ENCODE measurements at places on chromosomes 13 and 19.

DNA sequence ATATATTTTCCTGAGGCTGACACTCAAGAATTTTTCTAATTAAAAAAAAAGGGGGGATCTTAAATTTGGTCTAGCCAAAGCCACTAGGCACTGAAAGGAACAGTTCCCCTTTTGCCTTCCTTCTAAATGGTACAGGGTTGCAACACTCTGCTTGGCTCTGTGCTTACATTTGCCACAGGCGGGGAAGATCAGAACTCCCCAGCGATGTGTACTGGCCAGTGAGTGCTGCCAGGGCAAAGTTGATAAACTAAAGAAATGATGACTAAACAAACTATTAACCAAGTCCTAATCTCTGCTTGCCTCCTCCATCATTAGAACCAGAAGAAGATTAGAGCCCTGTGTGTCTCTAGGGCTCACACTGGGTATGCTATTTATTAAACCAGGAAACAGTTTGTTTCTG, 75.3 kb upstream of the SCEL start:
- DNase-seq: no peak

DNA sequence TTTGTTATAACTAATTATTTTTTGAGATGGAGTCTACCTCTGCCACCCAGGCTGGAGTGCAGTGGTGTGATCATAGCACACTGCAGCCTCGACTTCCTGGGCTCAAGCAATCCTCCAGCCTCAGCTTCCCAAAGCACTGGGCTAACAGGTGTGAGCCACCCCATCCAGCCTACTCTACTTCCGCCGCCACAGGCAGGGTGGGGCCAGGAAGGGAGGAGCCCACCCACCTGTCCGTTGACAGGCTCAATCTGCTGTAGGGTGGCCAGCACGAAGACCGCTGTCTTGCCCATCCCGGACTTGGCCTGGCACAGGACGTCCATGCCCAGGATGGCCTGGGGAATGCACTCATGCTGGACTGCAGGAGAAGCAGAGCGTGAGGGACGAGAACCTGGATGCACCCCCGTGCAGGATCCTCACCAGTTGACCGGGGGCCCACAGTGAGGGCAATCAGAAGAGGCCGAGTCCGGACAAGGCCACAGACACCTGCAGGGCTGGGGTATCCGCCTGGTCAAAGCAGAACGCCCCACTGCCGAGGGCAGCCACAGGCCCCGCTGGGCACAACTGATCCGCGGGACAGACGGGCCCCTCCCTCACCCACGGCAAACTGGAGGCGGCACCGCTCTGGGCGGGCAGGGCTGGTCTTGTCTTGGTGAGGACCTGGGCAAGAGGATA, 6.7 kb downstream of the DDX39A start:
- no peak for DNase-seq

- DNase-seq: no peak
These were observed 2.8 kb downstream of the MADCAM1 start for GRCh38 chr19:498977-499623.

DNA sequence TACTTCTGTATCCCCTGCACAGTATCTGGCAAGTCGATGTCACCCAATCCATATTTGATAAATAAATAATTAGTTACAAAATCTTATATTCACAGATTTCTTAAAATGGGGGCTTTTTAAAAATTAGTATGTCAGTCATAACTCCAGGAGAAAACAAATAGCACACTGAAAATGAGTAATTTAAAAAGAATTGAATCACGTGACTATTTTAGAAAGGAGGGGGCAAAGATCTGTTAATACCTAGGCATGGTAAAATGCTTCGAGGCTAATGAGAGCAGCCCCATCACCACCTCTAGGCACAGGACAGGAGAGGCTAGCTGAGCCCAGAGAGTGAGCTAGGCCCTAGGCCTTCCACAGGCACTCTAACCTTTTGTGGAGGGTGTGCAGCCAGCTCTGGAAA, 94.7 kb downstream of the FREM2 start:
- no peak for DNase-seq

DNA sequence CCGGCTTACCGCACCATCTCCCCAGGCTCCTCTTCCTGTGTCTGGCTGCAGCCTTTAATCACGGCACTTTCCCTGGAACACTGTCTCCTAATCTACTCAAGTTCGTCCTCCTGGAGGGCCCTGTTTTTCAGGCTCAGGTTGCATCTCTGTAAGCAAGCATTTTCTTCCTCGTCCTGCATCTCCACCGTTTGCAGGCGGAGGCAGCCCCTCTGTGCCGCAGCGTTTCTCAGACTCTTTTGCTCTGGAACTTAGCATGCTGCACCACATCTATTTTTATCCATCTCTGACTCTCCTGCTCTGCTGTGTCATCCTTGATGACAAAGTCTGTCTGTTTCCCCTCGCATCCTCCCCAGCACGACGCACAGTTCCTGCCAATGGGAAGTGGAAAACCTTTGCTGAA, 117.5 kb downstream of the ATP8A2 start:
- DNase-seq: no peak

DNA sequence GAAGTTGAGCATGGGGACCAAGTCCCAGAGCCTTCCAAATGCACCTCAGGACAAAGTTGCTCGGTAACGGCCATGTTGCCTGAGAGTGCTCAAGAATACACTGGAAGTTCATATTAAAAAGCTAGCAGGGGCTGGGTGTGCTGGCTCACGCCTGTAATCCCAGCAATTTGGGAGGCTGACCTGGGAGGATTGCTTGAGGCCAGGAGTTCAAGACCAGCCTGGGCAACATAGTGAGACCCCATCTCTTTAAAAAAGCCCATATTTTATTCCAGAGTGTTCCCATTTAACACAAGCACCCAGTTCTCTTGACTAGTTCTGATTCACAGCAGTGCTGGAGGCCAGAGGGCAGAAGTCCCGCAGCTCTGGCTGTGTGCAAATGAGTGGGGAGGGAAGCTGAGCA, 8.1 kb upstream of the GPI start:
- DNase-seq: no peak

GRCh38 chr13:104571161-104571892, 1505.1 kb upstream of the SLC10A2 start:
- DNase-seq: no peak

- DNase-seq: no peak
These were observed 5.4 kb downstream of the ARHGAP33 start for GRCh38 chr19:35780717-35781116.

DNA sequence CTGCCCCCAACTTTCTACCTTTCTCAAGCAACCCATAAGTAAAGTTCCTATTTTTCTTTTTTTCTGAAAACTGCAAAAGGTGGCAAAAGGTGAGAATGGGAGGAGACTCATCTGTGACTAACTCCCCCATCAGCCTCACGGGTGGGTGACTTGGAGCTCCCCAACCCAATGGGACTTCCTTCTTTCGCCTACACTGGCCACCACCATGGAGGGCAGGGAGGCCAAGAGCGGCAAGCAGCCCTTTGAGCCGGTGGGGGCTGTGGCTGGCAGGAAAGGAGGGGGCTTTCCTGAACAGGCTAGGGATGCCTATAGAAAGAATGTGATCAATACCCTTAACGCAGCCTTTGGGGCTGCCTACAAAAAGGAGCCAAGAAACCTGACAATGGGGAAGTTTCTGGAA, 16.5 kb downstream of the IRS2 start:
- DNase-seq: no peak

GRCh38 chr19:45010306-45010705, 9.0 kb downstream of the RELB start:
- DNase-seq: no peak

DNA sequence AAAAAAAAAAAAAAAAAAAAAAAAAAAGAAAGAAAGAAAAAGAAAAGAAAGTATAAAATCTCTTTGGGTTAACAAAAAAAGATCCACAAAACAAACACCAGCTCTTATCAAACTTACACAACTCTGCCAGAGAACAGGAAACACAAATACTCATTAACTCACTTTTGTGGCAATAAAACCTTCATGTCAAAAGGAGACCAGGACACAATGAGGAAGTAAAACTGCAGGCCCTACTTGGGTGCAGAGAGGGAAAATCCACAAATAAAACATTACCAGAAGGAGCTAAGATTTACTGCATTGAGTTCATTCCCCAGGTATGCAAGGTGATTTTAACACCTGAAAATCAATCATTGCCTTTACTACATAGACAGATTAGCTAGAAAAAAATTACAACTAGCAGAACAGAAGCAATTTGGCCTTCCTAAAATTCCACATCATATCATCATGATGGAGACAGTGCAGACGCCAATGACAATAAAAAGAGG, 9.6 kb upstream of the CEACAM5 start:
- DNase-seq: no peak

DNA sequence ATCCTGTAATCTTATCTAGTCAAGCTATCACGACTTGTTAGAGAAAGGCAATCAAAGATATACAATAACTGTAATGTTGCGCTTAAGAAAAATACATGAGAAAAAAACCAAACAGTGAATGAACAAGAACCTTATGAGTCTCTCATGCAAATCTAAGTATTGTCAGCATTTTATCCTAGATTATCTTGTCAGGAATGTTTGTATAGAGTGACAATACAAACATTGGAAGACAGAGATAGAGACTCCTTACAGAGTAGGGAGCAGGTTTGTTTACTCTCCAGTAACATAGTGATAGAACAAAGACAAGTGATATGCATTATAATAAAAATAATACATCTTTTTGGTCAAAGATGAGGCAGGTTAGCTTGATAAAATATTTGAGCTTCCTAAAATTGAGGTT, 444.8 kb downstream of the SLITRK5 start:
- no peak for DNase-seq

- DNase-seq: no peak
These were observed 65.7 kb downstream of the DACH1 start for GRCh38 chr13:71801165-71801760.

DNA sequence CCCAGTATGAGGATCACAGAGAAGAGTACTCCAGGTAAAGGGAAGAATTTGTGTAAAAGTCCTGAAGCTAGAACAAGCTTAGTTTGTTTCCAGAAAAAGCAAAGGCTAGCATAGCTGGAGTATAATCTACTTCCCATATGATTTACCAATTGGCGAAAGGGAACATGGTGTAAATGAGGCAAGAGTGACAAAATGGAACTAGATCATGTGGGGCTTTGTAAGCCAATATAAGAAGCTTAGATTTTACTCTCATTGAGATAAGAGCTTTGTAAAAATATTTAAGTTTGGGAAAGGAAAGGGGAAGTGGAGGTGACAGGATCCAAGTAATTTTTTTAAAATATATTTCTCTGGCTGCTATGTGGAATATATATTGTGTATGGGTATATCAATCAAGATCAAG, 234.9 kb downstream of the KCTD12 start:
- DNase-seq: no peak

- peak; percentile 91 for DNase-seq
These were observed at the start of gene JAK3 for GRCh38 chr19:17847538-17848366. Gene JAK3 (minus strand): TSS chr19:17847982. CDS start chr19:17844417, 3,565 bp downstream.

- DNase-seq: no peak
These were observed 9.1 kb upstream of the SLC35E1 start for GRCh38 chr19:16581145-16581970.

GRCh38 chr13:44439452-44440024, 65.9 kb downstream of the SERP2 start:
- no peak for DNase-seq

DNA sequence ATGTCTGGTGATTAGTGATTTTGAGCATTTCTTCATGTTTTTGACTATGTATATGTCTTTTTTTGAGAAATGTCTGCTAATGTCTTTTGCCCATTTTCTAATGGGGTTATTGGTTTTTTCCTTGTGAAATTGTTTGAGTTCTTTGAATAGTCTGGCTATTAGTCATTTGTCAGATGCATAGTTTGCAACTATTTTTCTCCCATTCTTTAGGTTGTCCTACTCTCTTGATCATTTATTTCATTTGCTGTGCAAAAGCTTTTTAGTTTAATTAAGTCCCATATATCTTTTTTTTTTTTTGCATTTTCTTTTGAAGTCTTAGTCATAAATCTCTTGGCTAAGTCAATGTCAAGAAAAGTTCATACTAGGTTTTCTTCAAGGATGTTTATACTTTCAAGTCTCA, 449.8 kb downstream of the DACH1 start:
- no peak for DNase-seq

DNA sequence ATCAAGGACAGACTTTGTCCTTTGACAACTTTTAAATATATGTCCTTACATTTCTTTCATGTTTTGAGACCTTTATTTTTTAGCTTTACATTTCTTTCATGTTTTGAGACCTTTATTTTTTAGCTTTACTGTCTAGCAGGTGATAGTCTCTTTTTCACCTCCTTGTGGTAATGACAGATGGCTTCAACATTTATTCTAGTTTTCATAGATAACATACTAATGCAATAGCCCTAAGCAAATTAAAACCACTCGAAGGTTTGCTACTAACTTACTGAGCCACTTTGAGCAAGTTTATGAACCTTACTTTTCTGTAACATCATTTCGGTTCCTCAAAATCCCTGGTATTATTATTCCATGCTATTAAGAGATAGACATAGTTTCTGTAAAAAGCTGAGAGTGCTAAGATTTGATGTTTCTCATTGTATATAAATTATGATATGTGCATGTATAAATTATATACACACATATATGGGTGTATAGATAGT, 4.5 kb downstream of the DACH1 start:
- DNase-seq: no peak

DNA sequence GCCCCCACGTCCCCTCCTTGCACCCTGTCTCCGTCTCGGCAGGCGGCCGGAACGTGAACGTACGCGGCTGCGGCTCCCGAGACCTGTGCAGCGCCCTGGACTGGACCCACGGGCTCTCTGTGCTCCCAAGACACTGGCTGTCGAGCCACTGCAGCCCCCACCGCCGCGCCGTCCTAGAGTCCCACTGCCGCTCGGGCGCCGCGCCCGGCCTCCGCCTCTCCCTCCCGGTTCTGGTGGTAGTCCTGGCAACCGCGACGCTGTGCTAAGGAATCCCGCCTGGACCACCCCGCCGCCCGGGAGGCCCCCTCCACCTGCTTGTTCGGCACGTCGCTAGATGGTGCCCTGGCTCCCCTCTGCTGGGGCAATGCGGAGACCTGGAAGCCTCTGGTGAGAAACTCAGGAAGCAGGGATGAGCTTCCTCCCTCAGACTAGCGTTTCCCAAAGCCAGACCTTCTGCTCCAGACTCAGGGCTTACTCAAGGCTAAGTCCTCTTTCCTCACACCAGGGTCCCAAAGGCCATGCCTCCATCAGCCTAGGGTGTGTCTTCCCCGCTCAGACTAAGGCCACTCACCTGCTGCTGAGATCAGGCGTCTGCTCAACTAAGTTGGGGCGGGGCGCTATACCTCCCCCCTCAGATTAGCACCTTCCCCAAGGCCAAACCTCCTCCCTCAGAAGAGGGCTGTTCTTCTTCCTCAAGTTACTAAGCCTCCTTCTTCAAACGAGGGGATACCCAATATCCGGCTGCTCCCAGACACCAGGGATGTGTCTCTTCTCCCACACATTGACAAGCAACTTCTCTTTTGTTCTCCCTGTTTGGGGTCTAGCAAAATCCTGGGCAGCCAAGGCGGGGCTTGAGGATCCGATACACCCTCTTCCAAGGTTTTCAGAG, 16.1 kb upstream of the IRGC start:
- no peak for DNase-seq

GRCh38 chr13:68535329-68535728, 1305.2 kb upstream of the PCDH9 start:
- DNase-seq: no peak

Data from stimulated activated CD4-positive, alpha-beta T cell treated with anti-CD3 and anti-CD28 coated beads, Interleukin-1b, Interleukin-23, amount 100 ng/mL, for 48 hours (primary cell).